Osteoblast (primary cell): ENCODE measurements at places on chromosomes 7 and 10.

- no peak for DNase-seq
Observed at GRCh38 chr7:46948716-46949115, 633.2 kb downstream of the TNS3 start.

DNA sequence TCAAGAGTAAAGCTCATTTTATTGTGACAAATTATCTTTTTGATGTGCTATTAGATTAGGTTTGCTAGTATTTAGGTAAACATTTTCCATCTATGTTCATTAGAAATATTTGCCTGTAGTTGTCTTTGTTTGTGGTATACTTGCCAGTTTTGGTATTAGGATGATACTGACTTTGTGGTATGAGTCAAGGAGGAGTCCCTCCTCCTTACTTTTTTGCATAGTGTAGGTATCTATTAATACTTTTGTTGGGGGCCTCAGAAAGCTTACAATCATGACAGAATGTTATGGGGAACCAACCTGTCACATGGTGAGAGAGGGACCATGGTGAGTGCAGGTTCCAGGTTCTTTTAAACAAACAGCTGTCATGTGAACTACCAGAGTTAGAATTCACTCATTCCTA is 102.1 kb downstream of the ZWINT start:
- no peak for DNase-seq

- DNase-seq, result no peak
Observed at GRCh38 chr10:7388602-7389001, 22.2 kb downstream of the SFMBT2 start.

DNA sequence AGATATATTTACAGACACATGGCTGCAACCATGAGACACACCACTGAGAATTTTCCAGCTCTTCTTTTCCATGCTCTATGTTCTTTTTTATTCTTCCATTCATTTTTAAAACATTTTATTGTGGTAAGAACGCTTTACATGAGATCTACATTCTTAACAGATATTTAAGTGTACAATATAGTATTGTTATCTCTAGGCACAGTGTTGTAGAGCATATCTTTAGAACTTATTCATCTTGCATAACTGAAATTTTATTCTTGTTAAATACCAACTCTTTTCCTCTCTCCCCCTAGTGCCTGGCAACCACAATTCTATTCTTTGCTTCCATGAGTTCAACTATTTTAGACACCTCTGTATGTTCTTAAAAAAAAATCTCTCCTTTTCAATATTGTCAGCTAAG is 67.1 kb upstream of the HABP2 start:
- DNase-seq, result no peak

- DNase-seq, result peak; percentile 83
Observed at GRCh38 chr10:43202657-43203447, 64.0 kb downstream of the RASGEF1A start.

- no peak for DNase-seq
Observed at GRCh38 chr7:129828989-129829736, 123.6 kb downstream of the UBE2H start.

DNA sequence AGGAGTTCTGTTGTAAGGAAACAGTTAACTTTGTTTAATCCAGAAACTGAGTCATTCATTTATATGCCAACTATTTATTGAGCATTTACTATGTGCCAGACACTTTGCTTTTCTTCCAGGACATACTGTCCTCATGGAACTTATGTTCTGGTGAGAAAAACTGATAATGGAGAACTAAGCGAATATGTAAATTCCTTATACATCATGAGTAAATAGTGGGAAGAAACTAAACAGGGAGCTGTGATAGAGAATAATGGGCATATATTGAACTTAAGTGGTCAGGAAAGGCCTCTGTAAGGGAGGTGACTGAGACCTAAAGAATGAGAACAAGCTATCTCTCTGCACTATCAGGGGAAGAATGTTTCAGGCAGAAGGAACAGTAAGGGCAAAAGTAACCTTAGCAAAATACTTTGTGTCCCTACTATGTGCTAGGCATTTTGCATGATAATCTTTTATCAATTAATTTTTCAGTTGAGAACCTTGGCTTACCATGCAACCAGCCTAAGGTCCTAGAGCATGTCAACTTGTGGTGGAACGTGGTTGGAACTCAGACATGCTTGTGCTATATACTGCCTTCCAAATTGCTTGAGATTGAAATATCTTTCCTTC is 45.4 kb downstream of the ST7 start:
- peak; percentile 58 for DNase-seq

GRCh38 chr7:157153260-157153659 is 14.5 kb downstream of the UBE3C start:
- no peak for DNase-seq

GRCh38 chr7:155647302-155647701 is 2.8 kb downstream of the RBM33 start:
- DNase-seq, result no peak

DNA sequence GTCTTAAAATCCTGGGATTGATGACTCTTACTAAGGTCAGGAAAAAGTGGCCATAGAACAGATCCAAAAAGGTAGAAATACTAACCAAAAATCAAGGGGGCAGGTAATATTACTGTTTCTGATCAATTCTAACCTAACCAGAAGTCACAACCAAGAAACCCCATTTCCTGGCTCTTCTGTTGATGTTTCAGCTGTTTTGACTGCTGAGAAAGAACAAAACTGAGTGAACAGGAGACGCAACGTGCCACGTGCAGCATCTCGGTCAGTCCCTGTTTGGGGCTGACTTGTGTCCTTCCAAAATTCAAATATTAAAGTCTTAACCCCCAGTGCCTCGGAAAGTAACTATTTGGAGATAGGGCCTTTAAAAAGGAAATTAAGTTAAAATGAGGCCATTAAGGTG is 56.8 kb downstream of the JAZF1 start:
- no peak for DNase-seq

GRCh38 chr10:112304267-112304859 is 21.2 kb downstream of the TECTB start:
- DNase-seq, result no peak

DNA sequence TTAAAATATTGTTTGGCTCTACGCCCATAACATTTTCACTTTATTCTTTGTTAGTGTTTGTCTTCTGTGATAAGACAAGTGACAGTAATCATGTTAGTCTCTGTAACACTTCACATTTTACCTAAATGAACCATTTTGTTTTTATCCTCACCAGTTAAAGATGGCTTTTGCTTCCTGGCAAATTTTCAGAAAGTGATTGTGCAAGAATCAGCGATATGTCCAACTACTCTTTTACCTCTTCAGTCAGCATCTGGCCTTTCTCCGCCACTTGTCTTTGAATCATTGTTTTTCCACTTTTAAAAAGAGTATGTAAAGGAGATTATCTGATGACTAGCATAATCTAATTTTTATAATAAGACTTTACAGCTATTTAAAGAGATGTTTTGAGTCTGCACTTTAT is 3.5 kb downstream of the DGKB start:
- no peak for DNase-seq

DNA sequence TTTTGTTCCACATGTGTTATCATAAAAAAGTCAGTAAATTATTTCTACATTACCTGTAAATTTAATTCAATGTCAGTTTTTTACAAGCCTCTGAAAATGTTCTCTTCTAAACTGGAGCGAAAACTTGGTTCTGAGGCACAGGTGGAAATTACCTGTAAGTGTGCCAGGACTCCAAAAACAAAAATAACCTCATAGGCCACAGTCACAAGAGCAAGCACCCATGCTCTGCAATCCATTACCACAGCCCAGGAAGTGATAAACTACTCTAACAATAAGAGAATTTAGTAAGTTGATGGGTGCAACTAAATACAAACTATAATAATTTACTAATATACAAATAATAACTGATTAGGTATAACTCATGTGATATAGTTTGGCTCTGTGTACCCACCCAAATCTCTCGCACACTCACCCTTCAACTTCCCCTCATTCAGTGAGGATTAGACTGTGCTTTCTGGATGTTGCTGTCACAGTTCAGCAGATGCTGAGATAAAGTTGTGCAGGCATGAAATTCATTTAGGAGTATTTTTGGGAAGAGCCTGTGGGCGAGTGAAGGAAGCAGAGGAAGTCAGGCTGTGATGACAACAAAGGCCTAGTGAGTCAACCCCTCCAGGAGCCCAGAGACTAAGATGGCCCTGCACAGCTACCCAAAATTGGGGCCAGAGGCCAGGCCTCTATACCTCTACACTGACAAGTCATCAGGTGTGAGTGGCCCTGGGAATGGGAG is 16.3 kb upstream of the GIMAP6 start:
- no peak for DNase-seq

GRCh38 chr10:22537810-22538209 is 176.6 kb downstream of the PIP4K2A start:
- no peak for DNase-seq

DNA sequence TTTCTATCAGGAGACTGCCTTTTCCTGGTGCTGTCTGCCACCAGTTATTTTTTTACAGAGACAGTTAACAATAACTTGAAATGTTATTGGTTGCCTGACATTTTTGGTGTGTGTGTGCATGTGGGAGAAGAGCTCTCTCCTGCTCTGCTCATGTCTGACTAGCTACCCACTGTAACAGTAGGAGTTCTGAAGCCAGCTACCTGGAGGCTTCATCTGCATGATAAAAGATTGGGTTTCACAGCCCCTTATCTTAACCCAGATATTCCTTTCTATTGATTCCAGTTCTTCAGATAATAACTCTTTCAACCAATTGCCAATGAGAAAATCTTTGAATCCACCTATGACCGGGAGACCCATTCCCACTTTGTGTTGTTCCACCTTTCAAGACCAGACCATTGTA is 237.4 kb upstream of the PPP1R3A start:
- DNase-seq, result no peak

GRCh38 chr10:62348029-62348428 is 26.1 kb upstream of the ZNF365 start:
- DNase-seq, result peak; percentile 65

- DNase-seq, result no peak
Observed at GRCh38 chr10:32227802-32228201, 119.2 kb downstream of the EPC1 start.

- DNase-seq, result no peak
Observed at GRCh38 chr10:81179805-81180452, 642.2 kb downstream of the SH2D4B start.

DNA sequence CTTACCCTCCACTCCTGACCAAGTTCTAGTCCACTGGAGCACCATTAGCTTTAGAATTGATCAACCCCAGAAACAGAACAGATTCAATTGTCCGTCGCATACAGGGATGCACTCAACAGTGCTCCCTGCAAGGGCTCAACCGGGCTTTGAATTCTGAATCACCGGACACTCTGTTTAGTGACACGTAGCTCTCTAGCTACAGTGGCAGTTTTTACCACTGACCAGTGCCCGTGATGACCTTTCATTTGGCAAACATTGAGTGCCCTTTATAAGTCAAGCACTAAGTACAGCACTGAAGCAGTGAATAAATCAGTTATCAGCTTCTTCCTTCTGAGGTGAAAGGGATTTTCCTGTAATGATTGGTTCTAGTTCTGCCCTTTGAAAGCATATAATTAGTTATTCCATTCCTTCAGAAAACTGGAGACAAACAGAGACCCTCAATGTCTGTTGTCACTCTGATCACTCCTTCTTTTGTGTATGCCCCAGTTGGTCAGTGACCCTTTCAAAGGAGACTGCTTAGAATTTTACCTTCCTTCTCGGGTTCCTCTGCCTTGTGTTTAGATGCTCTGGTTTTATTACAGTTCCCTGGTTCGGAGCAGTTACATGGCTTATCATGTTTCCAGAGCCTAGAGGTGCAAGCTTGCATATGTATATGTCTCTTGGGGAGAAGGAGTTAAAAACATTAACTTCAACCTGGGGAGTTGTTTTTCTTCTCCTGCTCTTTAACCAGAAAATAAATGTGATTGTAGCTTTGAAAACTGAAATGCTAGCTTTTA is 68.9 kb downstream of the ZNF365 start:
- no peak for DNase-seq

DNA sequence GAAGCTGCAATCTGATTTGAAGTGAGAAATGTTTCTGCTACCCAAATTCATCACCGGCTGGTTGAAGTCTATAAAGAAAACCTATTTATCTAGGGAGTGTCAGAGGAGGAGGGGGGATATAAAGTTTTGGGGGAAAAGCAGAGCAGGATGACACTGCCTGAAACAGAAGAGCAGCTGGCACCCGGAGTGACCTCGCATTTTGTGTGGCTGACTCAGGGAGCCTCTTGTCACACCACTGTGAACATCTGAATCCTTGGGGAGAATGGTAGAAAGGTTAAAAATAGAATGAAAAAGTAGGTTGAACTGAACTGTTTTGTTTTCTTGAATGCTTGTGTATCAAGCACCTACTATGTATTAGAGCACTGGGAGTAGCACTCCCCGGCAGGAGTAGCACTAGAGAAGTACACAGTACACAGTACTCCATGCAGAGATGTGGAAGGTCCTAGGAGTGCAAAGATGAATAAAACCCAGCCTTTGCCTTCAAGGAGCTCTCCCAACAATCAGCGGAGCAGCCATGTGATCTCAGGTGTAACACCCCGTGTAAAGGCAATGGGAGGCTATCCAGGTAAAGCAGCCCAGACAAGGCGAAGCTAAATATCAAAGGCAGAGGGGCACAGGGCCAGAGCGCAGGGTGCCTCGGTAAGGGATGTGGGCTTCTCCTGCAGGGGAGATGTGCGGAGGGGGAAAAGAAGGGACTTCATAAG is 13.5 kb downstream of the CRTAC1 start:
- no peak for DNase-seq

DNA sequence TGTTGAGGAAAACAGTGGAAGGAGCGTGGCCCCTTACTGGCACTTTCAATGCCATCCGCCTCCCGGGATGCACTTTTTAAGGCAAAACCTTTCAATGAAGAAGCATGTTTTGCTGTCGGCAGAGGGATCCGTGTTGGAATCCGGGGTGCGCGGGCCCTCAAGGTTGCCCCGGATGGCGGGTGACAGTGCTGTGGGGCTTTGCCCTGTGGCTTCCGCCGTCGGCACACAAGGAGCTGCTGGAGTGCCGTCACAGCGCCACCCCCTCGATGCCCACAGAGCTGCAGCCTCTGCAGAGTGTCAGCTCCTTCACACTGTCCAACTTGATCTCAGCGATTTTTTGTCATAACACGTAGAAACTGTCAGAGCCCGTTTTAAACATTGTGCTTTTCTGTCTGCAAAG is 59.0 kb downstream of the NKX6-2 start:
- no peak for DNase-seq

- peak; percentile 58 for DNase-seq
Observed at GRCh38 chr7:1591396-1591795, 21.6 kb upstream of the PSMG3 start.

- no peak for DNase-seq
Observed at GRCh38 chr10:61316676-61317265, 136.4 kb downstream of the TMEM26 start.

DNA sequence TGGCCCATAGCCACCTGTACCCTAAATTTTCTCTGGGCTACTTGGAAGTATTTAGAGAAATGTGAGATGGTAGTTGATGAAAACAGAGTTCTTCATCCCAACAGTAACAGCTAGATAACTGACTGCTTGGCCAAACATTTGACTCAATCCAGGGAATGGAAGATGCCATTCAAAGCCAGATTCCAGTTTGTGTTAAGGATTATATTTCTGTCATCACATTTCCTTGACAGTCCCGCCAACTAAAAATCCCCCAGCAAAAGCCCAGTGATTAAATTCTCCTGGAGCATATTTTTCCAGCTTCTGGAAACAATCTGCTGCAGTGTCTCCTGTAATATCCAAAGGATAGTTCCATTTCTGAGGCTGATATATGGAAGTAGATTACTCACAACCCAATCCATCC is 45.4 kb upstream of the PTN start:
- DNase-seq, result no peak

- DNase-seq, result no peak
Observed at GRCh38 chr10:95315509-95315908, 24.7 kb upstream of the PDLIM1 start.
